ENCODE measurements at places on chromosomes 7 and 10.

GRCh38 chr7:104968648-104969047, 45.4 kb upstream of the KMT2E start:
- no peak for DNase-seq

DNA sequence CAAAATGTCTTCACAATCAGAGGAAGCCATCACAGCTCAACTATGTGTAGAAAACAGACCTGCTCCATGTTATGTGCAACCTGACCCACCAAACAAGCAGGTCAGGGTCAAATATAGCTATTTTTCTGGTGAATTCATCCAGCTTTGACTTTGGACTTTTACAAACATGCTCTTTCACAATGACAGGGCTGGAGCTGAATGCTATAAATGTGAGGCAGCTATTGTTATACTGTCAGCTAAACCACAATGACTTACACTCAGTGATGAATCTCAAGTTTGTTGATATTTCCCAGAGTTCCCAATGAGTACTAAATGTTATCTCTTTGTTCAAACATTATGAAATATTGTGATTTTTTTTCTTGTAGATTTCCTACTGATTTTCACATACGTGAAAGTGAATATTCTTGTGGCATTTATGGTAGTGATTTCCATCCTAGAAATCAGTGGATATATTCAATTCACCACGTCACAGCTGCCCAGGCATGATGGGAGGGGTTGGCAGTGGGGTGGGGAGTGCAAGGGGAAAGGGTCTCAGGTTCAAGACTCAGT, 2.5 kb upstream of the ITIH2 start:
- no peak for DNase-seq

- no peak for DNase-seq
These were observed 5.8 kb downstream of the IDE start for GRCh38 chr10:92567952-92568600.

GRCh38 chr7:39414224-39415035, 151.8 kb upstream of the YAE1 start:
- peak; percentile 39 for DNase-seq

DNA sequence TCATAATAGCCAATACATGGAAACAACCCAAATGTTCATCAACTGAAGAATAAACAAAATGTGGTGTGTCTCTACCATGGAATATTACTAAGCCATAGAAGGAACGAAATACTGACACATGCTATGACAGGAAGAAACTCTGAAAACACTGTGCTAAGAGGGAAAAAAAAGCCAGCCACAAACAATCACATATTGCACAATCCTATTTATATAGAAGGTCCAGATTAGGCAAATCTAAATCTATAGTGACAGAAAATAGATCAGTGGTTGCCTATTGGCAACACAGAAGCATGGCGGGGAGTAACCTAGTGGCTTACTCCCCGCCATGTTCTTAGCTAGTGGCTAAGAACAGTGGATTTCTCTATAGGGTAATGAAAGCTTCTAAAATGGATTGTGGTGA, 48.0 kb downstream of the MDH2 start:
- no peak for DNase-seq

DNA sequence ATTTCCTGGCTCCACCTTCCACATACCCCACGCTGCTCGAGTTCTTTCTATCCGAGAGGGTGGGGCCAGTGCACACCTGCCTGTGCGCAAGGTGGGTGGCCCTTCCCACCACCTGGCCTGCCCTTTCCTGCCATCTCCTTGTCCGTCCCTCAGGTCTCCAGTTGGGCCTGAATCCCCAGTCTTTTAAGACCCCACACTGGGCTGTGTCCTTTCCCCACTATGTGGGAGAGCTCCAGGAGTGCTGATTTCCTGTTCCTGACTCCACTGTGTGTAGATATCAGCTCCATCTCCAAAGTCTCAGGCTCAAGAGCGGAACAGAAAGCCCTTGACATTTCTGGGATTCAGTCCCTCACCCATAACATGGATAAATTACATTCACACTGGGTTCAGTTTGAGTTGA, 20.1 kb downstream of the LHPP start:
- no peak for DNase-seq

DNA sequence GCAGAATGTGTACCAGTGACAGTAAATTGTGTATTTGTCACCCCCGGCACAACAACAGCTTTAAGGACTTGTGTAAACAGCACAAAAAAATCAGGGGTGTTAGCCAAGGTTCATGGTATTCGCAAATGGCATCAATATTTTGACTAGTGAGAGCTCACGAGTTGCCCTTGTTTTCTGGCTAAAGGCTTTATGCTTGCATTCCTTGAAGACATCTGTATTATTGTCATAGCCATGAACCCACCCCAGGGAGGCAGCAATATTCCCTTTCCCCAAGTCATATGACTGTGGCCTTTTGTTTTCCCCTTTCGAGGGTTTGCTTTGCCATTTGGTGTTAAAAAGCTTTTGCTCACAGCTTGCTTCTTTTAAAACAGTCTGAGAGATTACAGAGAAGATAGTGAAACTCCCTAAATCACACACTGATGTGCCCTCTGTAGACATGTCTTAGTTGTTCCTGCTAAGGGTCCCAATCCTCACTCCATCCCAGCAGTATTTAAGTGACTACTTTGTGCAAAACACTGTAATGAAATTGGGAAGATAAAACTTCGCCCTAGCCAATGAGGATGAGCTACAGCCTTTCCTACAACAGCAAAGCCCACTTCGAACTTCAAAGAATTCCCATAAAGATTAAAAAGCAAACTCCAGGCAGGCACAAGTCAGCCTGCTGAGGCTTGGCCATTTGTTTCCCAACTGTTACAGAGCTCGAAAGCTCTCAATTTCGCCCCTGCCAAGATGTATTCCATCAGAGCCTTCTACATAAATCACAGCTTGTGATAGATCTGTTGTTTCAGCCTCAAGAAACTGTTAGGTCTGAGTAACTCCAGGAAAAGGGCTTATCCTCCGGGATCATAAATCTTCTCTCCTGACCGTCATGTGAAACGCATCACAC, 172.3 kb downstream of the ADAM12 start:
- no peak for DNase-seq

- DNase-seq = no peak
These were observed 27.7 kb upstream of the CROT start for GRCh38 chr7:87317691-87318245.

DNA sequence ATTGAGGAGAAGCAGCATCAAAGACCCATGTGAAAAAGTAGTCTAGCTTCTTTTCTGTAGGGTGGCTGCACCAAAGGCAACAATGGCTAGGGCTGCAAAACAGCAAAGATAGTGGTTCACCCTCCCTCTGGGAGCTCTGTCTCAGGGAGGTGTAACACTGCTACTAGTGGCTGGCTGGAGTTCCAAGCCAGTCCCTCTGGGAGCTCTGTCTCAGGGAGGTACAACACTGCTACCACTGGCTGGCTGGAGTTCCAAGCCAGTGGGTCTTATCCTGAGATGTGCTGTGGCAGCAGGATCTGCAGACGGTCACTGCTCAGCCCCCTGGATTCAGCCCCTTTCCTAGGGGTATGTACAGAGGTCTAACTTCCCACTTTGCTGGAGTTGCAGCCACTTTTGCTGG, 37.9 kb upstream of the TMEM140 start:
- DNase-seq = no peak

GRCh38 chr7:80346704-80347103, 165.2 kb downstream of the GNAT3 start:
- DNase-seq = no peak

GRCh38 chr7:13327669-13328068, 640.2 kb downstream of the ARL4A start:
- peak; percentile 21 for DNase-seq

- DNase-seq = no peak
These were observed 129.2 kb downstream of the SORBS1 start for GRCh38 chr10:95431900-95432342.

DNA sequence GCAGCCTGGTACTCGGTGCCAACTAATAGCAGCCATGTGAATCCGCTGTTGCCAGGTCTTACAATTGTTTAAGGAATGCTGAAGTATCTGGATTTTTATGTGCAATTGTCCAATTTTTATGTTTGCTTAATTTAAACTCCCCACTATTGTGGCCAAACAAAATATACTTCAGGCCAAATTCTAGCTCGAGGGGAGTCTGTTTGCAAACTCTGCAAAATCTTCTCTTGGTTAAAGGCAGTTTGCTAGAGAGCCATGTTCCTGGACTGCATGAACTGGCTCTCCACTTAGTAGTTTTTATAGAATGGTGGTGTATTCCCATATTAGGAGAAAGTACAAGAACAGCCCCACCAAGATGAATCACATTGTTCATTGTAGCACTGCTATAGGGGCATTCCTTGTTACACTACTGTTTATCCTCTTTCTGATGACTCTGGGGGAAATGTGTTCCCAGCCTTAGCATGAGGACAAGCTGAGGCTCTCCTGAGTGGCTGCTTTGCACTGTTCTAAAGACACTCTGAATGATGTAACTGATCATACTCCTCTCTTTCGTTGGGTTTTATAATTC, 178.0 kb upstream of the GLI3 start:
- no peak for DNase-seq

DNA sequence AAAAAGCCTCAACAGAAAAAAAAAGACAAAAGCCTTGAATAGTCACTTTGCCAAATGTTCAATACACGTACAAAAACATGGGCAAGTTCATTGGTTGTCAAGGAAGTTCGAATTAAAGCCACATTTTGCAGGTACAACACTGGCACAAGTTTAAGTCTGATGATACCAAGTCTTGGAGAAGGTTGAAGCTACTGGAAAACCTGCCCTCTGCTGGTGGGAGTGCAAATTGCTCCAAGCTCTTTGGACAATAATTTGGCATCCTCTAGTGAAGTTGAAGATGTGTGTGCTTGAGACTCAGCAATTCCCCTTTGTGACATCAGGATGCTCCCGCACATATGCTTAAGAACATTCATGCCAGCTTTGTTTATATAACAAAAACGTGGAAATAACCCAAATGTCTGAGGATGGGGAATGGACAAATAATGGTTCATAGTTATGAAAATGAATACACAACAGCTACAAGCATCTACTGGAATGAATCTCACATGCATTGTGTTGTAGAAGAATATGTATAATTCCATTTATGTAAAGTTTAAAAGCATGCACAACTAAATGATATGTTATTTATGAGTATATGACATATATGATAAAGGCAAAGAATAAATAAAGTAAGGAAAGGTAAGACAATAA, 120.0 kb upstream of the PLPP4 start:
- DNase-seq = peak; percentile 20

GRCh38 chr7:72540106-72540611, 128.0 kb upstream of the CALN1 start:
- DNase-seq = no peak

- peak; percentile 6 for DNase-seq
These were observed at the start of gene GRID1 for GRCh38 chr10:86366033-86366901. Gene GRID1 (minus strand): TSS chr10:86366795.

DNA sequence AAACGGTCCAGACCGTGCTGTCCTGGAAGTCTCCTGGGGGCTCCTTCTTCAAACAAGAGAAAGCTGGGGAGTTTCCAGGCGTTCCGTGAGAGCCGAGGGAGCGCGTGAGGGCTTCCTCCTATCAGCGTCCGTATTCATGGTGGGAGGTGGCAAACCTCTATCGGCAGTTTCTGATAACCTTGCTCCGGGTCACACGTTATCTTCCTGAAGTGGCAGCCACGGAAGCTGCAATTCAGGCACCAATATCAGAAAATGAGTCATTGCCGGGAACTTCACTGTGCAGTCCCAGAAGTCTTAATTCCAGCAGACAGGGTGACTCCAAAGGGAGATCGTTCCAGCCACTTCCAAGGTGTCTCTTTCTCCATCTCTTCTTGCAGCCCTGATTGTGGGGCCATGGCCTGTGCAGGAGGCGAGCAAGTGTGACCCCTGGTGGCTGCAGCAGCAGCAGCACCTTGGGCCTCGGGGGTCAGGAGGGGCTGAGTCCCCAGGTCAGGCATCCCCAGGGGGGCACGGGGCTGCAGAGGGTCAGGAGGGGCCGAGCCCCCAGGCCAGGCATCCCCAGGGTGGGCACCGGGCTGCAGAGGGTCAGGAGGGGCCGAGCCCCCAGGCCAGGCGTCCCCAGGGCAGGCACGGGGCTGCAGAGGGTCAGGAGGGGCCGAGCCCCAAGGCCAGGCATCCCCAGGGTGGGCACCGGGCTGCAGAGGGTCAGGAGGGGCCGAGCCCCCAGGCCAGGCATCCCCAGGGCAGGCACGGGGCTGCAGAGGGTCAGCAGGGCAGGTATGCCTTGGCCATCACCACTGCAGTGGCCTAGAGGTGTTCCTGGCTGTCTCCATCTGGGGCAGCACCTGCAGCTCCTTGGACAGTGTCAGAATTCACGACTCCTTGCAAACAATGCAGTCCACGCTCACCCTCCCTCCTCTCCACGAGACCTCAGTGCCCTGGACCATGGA, 538.7 kb downstream of the DNAJB6 start:
- no peak for DNase-seq

GRCh38 chr10:30816159-30816819, 186.7 kb upstream of the LYZL2 start:
- DNase-seq = no peak

DNA sequence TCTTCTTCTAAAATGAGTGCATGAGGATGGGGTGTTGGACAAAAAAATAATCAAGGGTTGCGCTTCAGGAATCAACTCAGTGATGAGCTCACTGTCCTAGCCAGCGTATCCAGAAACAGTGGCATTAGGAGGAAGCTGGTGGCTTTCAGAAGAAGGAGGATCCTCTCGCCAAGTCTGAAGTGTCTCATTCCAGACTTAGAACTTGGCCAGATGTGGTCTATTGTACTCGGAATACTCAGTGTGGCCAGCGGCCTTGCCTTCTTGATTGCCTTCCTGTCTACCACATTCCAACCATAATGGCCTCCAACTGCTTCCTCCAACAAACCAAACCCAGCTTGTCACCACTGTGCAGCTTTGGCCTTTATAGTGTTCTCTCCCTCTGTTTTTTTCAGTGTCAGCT, 732.4 kb downstream of the KCNMA1 start:
- no peak for DNase-seq

DNA sequence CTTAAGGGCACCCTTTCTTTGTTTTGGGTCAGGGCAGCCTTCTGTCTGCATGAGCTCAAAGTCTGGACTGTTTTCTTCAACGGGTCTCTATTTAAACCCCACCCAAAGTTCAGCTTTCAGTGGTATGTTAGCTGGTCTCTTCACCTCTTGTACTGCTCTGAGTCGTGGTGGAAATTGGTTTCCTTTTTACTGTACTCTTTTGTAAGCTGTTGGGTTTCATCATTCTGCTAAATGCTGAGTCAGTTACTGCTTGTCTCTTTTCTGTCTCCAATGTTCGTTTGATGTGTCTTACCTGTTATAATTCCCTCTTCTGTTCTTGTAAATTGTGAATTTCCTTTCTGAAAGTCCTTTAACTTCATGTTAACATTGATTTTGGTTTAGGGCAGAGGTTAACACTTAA, 64.1 kb upstream of the MALRD1 start:
- no peak for DNase-seq

DNA sequence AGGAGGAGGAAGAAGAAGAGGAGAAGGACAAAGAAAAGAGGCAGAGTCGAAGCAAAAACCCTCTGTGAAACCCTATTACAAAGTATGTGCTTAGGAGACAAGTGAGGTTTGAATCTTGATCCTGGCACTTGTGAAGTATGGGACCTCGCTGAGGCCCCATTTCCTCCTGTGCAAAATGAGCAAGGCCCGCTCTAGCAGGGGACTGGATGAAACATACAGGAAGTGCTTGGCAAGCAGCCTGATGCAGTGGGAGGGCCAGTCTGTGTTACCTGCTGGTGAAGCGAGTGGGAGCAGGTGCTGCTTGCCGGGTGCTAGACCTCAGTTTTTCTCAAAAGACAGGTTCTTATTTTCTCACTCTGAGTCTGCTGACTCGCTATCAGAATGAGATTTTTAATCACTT, 150.4 kb downstream of the JCAD start:
- no peak for DNase-seq
